ENCODE measurements at places on chromosomes 3 and 15.
A peak's percentile ranks its signal among the peaks of the same experiment; 100 is the strongest.

DNA sequence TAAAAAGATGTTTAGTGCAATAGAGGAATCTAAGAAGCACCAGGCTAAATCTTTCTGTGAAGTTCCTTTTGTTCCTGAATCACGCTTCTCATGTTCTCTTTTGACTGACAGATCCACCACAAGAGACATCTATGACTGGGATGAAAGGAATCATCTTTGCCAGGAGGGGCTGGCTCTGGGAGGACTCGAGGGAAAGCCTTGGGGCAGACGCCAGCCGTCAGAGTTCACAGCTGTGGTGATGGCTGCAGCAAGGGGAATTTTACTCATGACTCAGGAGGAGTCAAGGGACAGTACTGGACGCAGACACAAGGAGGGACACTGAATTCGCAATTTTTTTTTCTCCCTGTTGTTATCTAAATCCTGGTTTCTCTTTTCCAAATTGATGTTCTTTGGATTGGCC is 38.7 kb downstream of the C3orf38 start:
- DNase-seq, result no peak

GRCh38 chr3:191424881-191425280 is 36.1 kb upstream of the PYDC2 start:
- no peak for DNase-seq

DNA sequence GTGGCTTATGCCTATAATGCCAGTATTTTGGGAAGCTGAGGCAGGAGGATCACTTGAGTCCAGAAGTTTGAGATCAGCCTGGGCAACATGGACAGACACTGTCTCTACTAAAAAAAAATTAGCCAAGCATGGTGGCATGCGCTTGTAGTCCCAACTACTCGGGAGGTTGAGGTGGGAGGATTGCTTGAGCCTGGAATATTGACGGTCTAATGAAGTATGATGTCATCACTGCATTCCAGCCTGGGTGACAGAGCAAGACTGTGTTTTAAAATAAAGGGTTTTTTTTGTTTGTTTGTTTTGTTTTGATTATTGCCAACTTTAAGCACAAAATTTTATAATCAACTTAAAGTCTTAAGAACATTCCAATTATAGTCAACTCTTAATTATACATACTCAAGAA is 6.8 kb downstream of the PLSCR1 start:
- no peak for DNase-seq

DNA sequence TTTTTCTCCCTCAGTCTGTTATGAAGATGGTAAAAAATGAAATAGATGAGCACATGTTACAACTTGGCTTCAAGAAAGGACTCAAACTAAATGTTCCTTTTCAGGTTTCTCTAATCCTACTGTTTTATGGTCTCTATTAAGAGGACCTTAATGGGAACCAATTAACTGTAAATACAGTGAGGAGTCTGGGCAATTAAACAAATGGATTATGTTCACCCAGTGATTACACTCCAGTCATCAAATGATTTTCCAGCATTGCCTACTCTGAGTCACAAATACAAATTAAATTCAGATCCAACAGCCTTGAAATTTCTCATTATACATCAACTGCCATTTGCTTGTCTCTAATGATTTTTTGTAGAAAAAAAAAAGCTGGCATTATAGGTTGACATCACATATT is 129.2 kb downstream of the NEK10 start:
- no peak for DNase-seq

GRCh38 chr3:57382933-57383332 is 90.4 kb upstream of the ASB14 start:
- DNase-seq, result no peak

DNA sequence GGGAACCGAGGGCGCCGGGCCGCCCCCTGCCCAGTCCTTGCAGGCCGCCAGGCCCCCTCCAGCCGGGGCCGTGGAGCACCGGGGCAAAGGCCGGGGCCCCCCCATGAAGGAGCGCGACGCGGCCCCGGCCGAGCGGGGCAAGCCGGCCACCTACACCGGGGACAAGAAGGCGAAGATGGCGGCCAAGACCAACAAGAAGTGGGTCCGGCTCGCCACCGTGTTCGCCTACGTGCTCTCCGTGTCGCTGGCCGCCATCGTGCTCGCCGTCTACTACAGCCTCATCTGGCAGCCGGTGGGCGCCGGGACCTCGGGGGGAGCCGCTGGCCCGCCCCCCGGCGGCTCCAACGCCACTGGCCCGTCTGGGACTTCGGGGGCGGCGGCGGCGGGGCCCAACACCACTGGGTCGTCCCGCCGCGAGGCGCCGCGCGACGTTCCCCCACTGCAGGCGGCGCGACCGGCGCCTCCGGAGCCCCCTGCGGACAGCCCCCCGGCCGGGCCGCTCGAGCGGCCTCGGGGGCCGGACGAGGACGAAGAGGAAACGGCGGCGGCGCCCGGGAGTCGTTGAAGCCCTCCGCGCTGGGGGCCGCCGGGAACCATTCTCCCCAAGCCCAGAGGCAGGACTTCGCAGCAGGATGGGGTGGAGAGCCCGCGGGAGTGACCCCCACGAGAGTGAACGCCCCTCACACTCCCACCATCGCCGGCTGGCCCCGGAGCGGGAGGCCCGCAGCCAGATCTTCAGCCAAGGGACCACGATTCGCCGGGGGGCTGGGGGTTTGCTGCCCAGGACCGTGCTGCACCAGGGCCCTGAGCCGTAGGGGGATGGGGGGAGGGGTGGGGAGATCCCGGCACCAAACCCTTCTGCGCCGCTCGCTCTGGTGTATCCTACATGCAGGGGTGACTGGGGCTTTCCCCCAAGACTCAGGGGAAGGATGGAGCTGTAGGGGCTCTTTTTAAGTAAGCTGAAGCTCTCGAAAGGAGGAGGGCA is 753 bp downstream of the INAFM2 start:
- no peak for DNase-seq

- no peak for DNase-seq
Observed at GRCh38 chr15:81948751-81949150, 97.1 kb downstream of the MEX3B start.

DNA sequence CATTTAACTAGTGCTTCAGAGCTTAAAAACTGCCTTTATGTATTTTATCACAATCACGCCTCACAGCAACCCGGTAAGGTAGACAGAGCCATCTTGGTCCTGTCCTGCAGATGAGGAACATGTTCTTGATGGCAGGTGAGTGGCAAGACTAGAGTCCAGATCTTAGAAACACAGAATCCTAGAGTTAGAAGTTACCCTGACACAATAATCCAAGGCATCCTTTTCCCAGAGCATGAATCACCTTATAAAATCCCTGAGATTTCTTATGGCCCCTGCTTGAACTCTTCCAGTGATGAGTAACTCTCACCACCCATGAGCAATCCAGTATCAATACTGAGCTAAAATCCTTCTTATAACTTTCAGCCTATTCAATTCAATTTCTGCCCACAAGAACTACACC is 16.9 kb downstream of the POPDC2 start:
- no peak for DNase-seq

GRCh38 chr3:169146179-169146665 is 517.3 kb downstream of the MECOM start:
- DNase-seq, result no peak

DNA sequence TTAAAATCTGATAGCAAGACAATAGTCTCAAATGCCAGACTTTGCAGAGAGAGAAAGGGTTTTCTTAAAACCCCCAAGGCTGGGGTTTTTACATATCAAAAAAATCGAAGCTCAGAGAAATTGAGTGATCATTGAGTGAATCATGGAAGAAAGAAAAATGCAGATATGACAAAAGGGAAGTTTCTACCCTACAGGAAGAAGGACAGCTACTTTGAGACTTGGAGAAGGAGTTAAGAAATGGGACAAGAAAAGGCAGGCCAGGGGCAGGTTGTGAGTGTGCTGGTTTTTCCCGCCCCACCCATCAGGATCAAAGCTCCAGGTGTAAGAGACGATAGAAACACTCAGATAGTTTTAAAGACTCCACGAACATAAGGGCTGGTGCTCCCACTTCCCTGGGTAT is 18.6 kb downstream of the TMEM158 start:
- DNase-seq, result no peak

- no peak for DNase-seq
Observed at GRCh38 chr3:119538772-119539171, 20.6 kb downstream of the CD80 start.

DNA sequence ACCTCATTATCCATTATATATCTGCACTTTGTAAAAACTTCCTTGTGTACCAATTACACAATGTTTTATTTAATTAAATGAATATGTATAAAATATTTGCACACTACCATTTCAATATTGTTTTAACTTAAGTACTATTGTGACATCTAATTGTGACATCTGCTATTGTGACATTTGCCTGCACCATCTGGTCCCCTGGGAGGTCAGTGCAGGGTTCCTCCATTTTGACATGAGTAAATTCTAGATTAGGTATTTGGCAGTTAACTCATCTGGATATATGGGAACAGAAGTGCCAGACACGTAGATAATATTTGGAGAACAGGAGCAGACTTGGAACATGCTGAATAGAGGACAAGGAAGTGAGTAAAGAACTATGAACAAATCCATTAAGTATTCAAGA is 332.1 kb downstream of the VGLL3 start:
- DNase-seq, result no peak

DNA sequence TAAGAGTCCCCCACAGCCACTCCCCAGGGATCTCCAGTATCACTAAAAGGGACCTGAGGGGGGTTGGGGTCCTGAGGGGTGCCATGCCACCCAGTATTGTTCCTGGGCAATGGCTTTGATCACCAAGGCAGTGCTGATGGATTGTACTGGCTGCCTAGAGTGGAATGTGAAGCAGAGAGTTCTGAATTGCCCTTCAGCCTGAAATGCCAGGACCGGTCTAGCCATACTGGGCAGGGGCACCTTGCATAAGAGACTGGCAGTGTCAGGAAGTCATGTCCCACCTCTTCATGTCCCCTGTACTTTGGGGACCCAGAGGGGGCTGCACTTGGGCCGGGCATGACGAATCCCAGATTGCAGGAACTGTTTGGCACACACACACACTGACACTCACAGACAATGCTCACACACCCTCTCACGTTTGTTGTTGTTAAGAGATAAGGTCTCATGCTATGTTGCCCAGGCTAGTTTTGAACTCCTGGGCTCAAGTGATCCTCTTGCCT is 4.5 kb upstream of the TKT start:
- DNase-seq, result no peak

DNA sequence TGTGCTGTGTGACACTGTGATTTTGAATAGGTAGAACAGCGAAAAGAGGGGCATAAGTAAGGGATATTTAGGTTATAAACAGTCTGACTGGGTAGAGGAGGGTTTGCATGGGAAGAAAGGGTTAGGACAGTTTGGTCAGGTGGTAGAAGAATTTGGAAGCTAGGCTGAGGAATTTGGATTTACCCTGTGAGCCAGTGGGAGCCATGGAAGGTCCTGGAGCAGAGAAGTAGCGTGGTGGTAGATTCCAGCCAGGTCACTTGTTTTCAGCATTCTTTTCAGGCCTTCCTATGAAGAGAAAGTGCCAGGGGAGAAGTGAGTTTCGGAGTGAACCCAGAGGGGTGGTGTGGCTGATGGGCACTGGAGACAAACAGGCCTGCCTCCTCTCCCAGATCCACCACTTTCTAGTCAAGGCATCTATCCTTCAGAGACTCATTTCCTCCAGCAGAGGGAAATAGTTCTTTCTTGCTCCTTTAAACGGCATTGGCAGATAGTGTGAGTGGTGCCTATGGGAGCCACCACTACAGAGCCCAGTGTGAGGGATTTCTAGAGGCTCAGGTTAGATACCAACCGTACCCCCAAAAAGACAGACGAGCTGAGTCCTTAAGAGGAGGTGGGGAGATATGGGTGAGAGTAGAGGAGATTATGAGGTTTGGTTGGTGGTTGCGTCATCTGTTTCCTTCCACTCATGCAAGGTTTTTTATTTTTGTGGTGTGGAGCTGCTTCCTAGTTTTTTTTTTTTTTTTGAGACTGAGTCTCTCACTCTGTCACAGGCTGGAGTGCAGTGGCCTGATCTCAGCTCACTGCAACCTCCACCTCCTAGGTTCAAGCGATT is 21.2 kb downstream of the PXK start:
- no peak for DNase-seq

DNA sequence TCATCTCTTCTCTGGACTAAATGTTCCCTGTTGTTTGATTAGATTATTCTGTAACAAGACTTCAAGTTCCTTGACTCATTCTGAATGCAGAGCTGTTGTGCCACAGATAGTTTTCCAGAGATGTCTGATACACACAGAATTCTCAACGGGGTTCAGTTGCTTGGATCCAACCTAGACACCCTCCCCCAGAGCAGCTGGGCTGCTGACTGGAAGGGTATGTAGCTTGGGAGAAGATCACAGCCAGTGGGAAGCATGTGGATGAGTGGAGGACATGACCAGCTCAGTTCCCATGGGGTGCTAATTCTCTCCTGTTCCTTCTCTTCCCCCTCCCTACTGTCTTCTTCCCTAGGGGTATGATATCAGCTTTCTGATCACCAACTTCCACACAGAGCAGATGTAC is 6.6 kb upstream of the TTLL3 start:
- no peak for DNase-seq

DNA sequence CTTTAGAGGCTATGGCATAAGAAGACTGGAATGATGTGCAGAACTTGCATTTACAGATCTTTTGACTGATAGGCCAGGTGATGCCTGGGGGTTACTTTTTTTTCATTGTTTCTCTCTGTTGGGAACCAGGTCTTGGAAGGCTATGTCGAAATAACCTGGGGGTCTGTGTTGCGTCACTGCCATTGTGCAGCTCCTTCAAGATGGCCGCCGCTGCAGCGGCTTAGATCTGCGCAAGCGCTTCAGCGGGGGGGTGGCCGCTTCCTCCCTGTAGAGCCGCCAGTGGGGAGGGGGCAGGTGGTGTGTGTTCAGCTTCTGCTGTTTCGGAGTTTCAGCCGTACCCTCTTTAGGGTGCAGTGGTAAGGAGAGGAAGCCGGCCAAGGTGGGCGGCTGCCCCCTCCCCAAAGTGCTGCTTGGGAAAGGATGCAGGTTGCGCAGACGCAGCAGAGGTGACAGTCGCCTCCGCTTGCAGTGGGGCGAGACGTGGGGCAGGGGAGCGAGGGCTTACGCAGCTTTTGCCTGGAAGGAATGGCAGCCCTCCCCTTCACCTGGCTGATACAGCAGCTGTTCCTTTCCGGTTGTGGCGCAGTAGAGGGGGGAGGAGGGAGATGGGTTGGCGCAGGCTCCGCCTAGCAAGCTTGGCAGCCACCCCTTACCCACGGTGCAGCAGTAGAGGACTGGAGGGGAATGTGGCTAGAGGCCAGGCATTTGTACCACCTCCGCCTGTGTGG is 1.5 kb downstream of the SNRPN start:
- peak; percentile 19 for DNase-seq

- no peak for DNase-seq
Observed at GRCh38 chr15:79357566-79357965, 46.7 kb downstream of the TMED3 start.

DNA sequence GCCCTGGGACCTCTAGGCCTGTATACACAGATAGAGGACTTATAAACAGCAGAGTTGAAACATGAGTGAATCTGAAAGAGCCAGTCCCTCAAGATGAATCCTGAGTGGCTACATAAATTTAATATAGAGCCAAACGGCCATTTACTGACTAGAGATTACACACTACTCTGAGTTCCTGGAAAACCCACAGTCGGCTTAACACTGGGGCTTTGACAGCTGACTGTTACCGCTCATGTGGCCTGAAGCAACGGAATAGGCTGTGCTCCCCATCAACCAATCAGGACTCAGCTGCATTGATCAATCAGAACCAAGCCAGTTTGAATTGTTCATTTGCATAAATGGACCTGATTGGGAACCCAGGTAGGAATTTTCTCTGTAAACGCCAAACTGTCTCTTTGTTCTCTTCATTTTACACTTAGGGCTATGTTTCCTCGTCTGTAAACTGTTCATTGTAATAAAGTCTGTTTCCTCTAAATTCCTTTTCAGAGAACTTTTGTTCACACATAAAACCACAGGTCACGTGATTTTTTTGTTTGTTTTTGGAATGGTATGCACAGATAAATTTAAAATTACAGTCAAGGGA is 40.5 kb downstream of the CCNL1 start:
- no peak for DNase-seq

All from stimulated activated CD8-positive, alpha-beta memory T cell treated with anti-CD3 and anti-CD28 coated beads, Interleukin-4, amount 100 ng/mL, for 1 hour (primary cell).